ENCODE measurements at places on chromosomes 12 and 14.
A peak's percentile ranks its signal among the peaks of the same experiment; 100 is the strongest.

- DNase-seq = peak; percentile 30
These were observed 23.7 kb upstream of the HDAC7 start for GRCh38 chr12:47843226-47843980.

GRCh38 chr14:96029089-96029645 lies 10.0 kb upstream of the C14orf132 start:
- no peak for DNase-seq

DNA sequence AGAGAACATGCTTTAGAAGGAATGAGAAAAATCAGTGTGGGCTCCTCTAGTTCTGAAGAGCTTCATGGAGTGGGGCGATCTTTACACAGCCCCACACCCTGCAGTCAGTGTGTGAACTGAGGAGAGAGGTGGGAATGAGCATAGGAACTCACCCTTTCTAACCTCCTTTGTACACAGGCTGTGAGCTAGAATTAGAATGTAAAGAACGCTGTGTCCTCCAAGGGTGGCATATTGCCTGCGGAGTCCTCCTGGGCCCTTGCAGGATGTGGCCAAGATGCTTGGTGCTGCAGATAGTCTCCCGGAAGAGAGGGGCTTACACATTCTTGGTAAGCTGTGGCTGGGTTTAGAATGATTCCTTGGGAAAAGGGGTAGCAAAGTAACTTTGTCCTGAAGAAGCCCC lies 43.9 kb downstream of the NINJ2 start:
- no peak for DNase-seq

- no peak for DNase-seq
These were observed 25.2 kb downstream of the SLC25A47 start for GRCh38 chr14:100348253-100348729.

DNA sequence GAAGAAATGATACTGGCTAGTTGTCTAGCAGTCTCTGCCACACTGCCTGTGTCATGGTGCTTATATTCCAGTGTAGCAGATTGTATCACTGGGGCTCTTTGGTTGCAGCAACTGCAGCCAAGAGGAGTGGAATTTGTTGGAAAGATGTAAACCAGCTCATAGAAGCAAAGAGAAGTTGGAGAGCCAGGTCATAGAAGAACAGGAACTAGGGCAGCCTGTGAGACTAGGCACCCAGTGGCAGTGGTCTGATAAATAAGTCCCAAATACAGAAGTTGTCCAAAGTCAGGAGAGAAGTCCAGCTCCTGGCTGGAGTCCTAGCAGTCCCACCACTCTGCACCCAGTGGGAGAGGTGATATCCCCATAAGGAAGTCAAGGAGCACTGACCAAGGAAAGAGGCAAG lies 172.5 kb upstream of the ARID2 start:
- DNase-seq = no peak

- peak; percentile 44 for DNase-seq
These were observed 21.8 kb upstream of the SMCO2 start for GRCh38 chr12:27424631-27425230.

DNA sequence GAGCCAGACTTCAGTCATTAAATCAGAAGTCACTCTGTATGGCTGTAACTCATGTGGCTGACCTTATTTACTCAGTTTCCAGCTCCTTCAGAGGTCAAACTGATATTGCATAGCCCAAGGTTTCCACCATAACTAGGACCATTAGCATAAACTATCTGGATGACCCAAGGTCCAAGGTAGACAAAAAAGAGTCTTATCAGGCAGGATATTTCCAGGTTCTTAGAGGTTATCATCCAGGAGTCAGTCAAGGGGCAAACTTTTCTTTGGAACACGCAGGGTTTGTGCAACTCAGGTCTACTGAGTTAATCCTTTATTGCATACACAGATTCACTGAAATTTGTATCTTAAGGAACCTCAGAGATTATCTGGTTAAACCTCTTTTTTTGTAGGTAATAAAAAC lies 66.5 kb downstream of the AVPR1A start:
- no peak for DNase-seq

- DNase-seq = peak; percentile 12
These were observed 1057.6 kb downstream of the GALC start for GRCh38 chr14:86935241-86935885.

DNA sequence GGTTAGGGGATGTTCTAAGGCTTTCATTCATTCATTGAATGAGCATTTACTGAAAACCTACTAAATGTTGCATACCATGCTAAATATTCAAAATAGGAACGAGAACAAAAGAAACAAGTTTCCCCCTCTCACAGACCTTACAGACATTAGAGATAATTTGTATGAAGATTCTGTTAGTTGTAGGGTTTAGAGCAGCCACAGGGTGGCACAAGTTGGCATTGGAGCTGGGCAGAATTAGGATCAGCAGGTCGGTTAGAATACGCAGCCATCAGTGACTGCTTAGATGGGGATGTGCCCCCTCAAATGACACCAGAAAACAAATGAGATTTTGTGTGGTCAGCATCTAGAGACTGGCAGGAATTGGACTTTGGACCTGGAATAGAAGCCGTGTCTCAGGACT lies 166.3 kb upstream of the DAAM1 start:
- no peak for DNase-seq

GRCh38 chr12:90828621-90829020 lies 126.4 kb downstream of the CCER1 start:
- DNase-seq = no peak

DNA sequence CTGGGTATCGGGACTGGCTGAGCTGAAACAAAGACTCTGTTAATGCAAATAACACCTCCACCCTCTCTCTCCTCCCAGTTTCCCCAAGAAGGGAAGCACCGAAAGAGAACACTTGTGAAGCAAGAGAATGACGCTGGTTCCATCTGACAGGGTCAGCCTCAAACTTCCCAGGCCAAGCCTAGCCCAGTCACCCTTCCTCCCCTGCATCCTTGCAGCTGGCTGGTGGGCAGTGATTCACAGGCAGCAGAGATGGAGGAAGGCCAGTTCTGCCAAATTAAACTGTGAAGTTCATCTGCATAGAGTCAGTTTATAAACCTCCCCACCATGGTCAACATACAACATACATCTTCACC lies 2.8 kb downstream of the LRRC74A start:
- no peak for DNase-seq

- peak; percentile 83 for DNase-seq
These were observed 20.6 kb downstream of the MAPK1IP1L start for GRCh38 chr14:55071870-55072640.

DNA sequence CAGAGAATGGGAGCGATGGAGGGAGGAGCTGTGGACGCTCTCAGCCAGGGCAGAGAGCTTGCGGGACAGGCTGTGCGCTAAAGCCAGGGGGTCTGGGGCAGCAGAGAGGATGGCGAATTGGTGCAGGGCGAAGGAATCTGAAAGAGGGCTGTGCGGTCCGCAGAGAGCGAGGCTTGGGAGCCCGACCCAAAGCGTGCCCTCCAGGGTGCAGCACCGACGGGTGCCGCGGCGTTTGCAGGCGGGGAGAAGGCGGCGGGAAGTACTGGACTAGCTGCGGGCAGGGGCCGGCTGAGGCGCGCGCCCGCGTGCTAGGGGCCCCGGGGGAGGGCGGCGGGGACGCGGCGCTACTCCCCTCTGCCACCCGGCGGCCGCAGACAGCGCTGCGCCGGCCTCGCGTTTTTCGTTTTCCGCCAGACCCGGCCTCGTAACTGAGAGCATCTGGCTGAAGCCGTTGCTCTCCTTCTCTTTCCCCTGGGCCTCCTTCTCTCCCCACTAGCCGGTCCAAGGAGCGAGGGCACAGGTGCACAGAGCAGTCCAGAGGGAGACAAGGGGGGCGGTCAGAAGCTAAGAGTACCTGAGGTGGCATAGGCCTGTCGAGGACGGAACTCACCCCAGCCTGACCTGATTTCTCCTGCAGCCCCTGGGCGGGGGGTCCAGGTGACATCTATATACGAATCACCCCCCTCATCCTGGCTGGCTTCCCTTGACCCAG lies 24.9 kb downstream of the SLC6A12 start:
- DNase-seq = peak; percentile 64

DNA sequence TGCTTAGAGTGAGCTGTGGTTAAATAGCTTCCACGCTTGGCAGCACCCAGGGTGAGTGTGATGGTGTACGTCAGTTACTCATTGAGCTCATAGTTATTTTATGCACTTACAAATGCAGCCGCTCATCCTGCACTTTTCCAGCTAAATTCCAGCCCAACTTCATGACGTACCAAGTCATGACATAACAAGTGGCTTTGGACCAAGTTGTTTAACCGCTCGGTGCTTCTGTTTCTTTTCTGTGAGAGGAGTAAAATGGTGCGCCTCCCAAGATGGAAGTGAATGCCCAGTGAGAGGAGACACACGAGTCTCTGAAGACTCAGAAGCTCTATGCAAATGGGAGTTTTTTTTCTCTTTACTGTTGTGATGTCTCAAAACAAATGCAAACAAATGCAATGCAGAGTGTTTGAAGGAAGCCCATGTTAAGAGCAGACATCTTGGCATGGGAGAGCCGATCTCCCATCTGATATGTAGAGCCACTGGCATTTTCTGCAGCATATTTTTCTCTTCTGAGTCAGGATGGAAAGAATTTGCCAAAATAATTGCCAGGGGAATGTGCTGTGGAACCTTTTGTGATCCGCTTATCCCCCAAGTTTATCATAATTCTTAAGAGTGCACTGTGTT lies 72.2 kb downstream of the FBXW8 start:
- DNase-seq = peak; percentile 69

DNA sequence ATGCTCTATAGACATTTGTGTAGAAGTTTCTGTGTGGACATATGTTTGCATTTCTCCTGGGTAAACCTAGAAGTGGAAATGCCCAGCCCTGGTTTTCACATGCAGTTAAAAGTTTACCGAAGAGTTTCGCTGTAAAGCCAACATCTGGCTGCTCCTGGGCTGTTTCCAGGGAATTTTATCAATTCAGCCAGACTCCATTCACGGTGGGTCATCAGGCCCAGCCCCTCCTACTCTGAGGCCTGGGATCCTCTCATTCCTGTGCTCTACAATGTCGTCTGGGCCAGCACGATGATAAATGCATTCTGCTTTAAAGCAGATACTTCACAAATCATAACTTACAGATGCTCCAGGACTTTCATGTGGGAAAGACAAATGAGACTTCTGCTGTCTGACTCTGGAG lies 7.1 kb downstream of the NUAK1 start:
- no peak for DNase-seq

GRCh38 chr12:22653791-22654190 lies 28.8 kb downstream of the ETNK1 start:
- no peak for DNase-seq

GRCh38 chr12:27843714-27844245 lies 63.7 kb upstream of the MANSC4 start:
- DNase-seq = no peak

GRCh38 chr12:60106214-60106613 lies 510.4 kb downstream of the SLC16A7 start:
- DNase-seq = peak; percentile 29

GRCh38 chr12:100842156-100842555 lies 47.6 kb downstream of the ANO4 start:
- DNase-seq = no peak

DNA sequence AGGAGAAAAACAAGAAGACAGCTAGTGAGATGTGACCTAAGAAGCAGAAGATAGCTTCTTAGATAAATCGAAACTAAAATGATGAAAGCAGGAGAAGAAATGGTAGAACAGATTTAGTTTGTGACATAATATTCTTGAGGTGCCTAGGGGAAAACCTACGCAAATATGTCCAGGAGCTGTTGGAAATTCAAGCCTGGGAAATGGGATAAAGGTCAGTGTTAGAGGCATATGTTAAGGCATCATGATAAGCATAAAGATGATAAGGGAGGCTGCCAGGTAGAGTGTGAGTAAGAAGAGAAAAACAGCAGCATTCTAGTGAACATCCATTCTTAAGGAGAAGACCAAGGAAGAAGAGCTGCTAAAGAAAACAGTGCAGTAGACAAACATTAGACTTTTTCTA lies 109.6 kb upstream of the LGR5 start:
- DNase-seq = no peak

- no peak for DNase-seq
These were observed 24.0 kb upstream of the KRT78 start for GRCh38 chr12:52872644-52873389.

DNA sequence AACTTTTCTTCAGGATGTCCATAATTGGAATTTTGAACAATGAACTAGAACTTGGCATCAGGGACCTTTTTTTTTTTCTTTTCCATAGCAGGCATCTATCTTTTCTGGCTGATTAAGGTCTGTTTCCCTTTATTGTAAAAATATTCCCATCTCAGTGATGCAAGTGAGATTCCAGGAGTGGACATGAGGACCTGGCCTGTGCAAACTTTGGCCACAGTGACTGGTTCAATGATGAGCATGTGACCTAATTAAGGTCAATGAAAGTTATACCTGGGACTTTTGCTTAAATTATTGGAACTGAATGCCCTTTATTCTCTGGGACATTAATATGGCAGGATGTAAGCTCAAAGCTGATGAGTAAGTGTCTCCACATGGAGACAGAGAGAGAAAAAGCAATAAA lies 83.8 kb downstream of the DIO2 start:
- DNase-seq = no peak

GRCh38 chr12:46184798-46185595 lies 83.8 kb downstream of the SLC38A1 start:
- DNase-seq = no peak

DNA sequence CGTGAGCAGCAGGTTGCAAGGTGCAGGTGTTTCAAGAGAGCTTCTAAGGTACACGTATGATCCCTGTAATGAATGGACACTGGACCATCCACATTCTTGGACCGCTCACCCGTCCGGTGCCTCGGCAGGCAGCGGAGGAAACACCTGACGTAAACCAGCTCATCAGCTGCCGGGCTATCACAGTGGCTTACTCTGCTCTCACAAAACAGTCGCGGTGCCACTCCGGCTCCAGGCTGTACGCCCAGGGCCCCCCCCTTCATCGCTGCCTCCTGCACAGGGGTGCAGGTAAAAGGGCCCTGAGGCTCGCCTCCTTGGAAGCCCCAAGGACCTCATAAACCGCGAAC lies 436 bp downstream of the VPS33A start:
- DNase-seq = no peak

GRCh38 chr14:73245480-73246325 lies 8.4 kb downstream of the PAPLN start:
- peak; percentile 68 for DNase-seq

DNA sequence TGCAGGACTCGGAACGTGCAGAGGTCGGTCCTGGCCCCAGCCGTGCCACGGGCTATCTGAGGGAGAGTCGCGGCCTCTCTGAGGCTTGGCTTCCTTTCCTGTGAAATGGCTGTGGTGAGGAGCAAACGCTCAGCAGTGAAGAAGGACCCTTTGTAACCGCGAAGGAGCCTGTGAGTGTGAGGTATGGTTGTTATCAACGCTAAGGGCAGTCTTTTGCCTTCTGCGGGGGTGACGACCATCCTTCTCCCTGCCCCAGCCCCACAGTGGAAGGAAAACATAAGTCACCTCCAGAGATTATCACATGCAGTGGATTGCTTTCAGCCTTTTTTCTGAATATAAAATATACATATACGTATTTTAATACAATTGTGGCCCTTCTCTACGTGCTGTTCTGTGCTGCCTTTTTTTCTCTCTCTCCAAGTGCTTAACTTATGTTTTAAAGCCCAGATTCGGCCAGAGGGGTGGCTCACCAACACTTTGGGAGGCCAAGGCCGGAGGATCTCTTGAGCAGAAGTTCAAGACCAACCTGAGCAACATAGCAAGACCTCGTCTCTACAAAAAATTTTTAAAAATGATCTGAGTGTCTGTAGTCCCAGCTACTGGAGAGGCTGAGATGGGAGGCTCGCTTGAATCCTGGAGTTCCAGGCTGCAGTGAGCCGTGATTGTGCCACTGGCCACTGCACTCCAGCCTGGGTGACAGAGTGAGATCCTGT lies 17.4 kb downstream of the TAMALIN start:
- DNase-seq = no peak

GRCh38 chr14:89626233-89626806 lies 209.3 kb upstream of the FOXN3 start:
- DNase-seq = no peak

- DNase-seq = peak; percentile 21
These were observed 151.6 kb upstream of the OR4E1 start for GRCh38 chr14:21825149-21825743.

Data from EL (cell line).